ENCODE measurements at places on chromosomes 3 and 15.

DNA sequence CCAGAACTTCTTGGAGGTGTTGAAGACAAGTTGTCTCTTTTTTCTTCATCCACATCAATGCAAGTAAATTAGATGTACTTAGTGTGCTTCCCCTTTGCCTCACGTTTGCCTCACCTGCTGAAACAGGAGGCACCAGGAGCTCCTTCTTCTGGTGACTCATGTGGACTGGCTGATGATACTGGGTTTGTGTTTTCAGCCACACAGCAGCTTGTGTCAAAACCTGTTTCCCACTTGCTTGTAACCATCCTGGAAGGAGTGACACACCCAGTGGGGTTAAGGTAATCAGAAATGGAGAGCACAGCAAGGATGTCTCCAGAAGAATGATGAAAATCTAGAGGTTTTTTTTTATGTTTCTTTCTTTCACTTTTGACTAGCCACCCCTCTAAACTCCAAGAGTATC lies 143.3 kb upstream of the RBMS3 start:
- DNase-seq: no peak

GRCh38 chr3:42092006-42092405 lies 849 bp downstream of the TRAK1 start:
- no peak for DNase-seq

DNA sequence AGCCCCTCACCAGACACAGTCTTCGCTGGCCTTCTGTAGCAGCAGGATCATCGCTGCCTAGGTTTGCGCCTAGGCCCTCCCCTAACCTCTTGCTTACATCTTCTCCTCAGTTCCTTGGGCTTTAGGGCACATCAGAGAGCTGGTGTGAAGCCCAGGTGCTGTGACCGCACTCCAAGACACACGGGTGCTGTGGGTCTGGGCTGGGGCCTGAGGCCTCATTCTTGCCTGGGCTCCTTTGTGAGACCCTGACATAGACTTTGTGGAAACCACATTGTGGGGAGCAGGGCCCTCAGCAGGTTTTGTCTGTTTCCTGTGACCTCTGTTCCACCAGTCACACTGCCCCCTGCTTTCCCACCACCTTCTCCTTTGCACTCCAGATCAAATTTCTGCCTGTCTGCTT lies 8.0 kb downstream of the AMIGO3 start:
- no peak for DNase-seq

DNA sequence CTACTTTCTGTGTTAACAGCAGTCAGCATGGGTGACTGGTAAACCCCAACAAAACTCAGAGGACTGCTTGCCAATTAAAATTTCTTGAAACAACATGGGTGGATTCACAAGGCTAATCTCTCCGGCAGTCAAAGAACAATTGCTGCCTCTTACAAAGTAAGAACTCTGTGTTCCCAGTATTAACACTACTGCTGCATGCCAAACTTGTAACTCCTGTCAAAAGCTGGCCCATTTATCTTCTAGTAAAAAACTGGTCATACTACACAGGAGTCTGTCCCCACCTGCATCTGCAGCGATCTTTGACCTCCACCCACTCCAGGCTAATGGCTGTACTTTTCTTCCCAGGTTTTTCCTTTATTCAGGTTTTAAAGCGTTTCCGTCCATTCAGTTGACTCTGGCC lies 8.7 kb upstream of the ZNF589 start:
- no peak for DNase-seq

DNA sequence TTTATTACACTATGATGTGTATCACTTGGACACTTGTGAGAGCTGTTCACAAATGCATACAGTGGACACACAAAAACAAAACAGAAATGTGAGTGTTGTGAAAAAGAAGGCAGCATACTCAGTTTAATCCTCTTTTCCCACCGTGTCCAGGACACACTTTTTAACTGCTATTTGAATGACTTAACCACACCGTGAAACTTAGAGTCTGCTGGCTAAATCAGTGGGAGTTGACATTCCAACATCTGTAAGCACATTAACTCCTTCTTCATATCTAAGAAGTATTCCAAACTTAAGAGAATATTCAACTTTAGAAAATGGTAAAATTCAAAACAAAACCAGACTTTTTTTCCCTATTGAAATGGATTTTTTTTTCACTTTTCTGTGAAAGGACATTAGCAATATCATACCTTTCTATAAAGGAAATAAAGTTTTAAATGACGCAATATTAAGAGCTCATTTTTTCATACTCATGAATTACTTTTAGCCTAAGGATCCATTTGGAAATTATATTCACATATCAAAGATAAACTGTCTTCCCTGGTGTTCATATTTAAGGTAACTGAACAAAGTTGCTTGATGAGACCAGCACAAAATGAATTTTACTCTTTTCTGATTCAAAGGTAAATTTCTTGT lies 316.6 kb downstream of the RBMS3 start:
- peak; percentile 28 for DNase-seq

DNA sequence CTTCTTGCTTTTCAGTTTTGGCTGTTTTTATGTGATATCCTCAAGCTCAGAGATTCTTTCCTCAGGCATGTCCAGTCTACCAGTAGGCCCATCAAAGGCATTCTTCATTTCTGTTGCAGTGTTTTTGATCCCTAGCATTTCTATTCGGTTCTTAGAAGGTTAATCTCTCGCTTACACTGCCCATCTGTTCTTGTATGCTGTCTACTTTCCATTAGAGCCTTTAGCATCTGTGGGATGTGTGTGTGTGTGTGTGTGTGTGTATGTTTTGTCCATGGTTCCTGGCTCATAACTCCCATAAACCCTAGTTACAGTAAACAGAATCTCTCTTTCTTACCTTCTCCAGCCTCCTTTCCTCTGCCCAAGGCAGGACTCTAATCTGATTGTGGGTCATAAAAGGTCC lies 5.1 kb upstream of the SLC22A13 start:
- DNase-seq: no peak

- peak; percentile 77 for DNase-seq
These were observed 107.9 kb downstream of the FMN1 start for GRCh38 chr15:33086500-33087121.

- DNase-seq: no peak
These were observed 128.4 kb downstream of the ZBBX start for GRCh38 chr3:167251678-167252077.

GRCh38 chr15:91703274-91703673 lies 150.2 kb upstream of the SLCO3A1 start:
- no peak for DNase-seq

- DNase-seq: peak; percentile 52
These were observed 24.1 kb upstream of the VEPH1 start for GRCh38 chr3:157527131-157527881.

DNA sequence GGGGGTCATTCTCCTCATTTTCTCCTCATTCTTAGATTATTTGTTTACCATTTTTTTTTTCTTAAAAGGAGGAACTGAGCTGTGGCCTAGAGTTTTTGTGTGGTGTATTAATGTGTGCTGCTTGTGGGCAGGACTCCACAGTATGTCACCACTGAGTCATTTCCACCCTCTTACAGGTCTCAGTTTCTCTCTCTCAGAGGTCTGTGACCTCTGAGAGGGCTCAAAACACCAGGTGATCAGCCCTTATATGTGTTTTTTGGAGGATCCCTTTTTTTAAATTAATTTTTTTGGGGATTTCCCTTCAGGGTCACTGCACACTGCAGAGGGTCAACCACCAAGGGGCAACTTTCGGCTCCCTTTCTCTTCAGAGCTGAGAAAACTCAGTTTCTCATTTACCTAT lies 166.4 kb downstream of the SUCNR1 start:
- no peak for DNase-seq

DNA sequence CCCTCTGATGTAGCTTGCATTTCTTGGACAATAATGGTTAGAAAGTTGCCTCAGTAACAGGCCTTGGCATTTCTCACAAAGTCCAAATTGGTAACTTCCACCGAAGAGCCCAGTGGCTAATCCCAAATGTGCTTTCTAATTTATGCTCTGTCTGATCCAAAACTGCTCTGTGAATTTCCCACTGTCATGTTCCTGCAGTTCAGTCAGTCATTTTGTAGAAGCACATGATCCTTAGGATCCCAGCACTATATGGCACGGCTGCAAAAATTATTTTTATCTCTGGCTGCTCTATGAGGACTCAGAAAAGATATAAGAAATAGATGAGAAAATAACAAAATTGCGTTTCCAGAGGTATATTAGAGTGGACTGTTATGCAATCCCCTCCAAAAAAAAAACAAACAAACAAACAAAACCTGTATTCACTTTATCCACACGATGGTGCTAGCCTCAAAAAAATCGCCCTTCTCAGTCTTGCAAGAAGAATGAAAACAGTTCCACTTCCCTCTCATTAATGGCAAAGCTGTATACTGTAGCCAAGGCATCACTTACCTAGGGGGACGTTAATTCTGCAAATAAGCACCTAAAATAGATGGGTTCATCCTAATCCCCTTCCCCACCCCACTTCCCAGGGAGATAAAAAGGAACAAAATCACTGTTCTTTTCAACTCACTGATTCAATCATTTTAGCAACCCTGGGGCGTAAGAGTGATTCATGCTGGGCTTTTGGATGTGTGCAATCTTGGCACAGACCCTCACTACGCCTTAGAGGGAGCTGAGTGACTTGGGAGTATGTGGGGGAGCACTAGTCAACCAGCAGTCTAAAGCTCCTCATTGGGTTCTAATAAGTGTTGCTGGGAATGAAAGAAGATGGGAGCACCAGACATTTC lies 61.3 kb downstream of the TMCO5A start:
- DNase-seq: peak; percentile 78

DNA sequence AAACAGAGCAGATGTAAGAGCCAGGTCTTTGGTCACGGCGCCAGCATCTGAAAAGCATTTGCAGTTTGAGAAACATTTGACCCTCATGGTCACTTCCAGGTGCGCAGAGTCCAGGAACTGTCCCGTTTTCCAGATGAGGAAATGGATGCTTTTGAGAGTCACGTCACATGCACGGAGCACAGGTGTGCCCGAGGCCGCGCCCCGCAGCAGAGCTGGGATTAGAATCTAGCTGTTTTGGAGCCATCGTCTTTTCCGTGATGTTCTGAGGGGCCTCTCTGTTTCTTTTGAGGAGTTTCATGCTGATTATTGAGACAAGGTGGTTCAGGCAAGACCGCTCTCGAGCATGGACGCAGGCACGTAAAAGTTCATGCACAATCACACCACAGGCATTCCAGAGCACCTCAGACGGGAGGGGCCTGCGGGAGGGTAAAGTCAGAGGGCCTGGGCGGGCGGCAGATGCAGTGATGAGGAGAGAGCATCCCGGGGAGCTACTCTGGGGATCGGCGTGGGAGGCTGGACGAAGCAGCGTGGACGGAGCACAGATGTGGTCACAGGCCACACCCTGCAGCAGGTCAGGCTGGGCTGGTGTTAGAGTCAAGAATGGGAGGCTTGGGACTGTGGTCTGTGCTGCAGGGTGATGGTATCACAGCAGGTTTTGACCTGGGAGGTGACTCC lies 139.2 kb upstream of the MEF2A start:
- no peak for DNase-seq
